ENCODE measurements at places on chromosomes 2 and 18. TPM values are rescaled to one million over a fixed set of nuclear protein-coding genes. Genes with fewer than 3 reads are reported as not detected.

DNA sequence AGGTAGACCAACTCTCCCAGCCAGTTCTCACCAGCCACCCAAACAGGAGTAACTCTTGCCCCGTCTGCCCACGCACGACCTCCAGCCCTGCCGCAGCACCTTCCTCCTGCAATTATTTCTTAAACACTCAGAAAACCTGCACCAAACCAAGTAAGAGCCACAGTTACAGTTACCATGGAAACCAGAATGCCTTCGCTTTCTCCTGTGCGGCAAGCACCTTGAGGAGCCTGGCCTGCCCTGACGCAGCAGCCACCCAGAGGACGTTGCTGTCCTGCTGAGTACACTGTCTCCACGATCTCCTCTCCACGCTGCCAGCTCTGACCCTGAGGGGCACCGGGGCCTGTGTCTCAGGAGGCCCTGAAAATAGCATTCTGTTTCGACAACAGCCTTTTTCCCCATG is 94.3 kb upstream of the SMIM21 start:
- DNase-seq, result no peak

- no peak for DNase-seq
Measured at GRCh38 chr18:22314420-22314819, 103.3 kb downstream of the CTAGE1 start.

DNA sequence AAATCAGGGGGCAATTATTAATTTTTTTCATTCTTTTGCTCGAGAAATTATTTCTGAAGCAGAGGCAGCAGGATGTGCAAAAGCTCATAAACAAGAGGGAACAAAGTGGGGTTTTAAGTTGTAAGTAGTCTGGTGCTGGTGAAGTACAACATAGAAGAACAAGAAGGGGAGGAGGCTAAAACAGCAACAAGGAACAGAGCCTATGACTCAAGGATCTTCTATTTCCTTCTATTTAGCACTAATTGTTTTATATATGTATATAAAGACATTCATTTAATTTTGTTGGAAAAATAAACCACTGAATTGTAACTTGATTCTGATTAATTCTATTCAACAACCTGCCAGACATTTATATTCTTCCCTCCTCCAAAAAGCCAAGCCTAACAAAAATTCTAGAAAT is 35.0 kb downstream of the YES1 start:
- no peak for DNase-seq

DNA sequence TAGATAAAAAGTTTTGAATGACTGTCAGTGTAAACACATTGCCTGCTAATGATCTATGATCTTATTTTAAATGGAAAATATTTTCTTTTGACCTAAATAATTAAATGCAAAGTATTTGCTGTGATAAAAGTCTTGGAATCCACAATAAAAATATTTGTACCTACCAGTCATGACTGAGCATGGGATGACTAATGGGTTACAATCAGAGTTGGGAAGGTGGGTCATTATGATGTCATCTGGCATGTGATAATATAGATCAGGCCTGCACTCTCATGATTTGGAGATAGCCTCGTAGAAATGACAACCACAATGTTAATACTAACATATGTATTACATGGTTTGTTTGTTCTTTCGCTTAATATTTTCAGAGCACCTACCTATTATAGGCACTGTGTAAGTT is 848.8 kb upstream of the KLHL29 start:
- no peak for DNase-seq

DNA sequence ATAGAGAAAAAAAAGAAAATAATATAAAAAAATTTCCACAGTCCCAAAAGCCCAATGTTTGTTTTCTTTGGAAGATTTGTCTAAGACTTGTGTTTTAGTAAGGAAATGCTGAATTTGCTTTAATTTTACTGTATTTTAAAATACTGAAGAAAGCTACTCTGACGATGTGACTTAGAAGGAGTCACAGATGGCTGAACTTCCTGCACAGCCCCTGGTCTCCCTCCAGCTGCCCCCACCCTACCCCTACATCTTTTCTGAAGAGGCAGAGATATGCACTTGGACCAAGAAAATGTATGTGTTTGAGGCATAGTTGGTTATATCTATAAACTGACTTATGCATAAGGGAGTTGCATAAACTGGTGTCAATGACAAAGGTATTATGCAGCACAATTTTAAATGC is 172.3 kb downstream of the CDH2 start:
- DNase-seq, result no peak

- no peak for DNase-seq
Measured at GRCh38 chr2:101771910-101772321, 74.4 kb downstream of the MAP4K4 start.

GRCh38 chr2:112626604-112627059 is 19.1 kb upstream of the SLC20A1 start:
- DNase-seq, result no peak

GRCh38 chr2:133972786-133973185 is 281.1 kb upstream of the MGAT5 start:
- no peak for DNase-seq

DNA sequence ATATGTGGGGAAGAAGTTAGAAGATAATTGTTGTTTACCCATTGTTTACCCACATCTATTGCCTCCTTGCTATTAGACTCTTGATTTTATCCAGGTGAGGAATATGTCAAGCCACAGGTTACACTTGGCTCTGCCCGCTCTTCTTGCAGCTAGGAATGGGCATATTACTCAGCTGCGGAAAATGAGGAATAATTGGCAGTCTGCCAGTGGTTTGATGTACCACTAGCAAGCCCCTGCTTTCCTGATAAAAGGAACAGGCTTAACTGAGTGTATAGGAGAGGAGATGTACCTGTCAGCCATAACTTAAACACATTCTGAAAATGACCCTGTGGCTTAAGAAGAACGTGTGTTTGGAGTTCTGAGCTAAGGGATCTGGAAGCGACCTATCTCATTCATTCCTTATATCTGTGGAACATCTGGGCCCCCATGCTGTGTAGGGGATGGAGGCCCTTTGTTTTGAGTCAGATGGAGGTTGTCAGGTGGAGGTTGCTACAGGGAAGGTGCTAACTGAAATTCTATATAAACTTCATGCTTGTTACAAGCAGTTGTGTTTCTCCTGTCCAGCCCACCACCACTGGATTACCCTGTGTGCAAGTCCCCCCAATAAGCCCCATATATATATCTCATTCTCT is 4.6 kb upstream of the FMNL2 start:
- DNase-seq, result no peak

DNA sequence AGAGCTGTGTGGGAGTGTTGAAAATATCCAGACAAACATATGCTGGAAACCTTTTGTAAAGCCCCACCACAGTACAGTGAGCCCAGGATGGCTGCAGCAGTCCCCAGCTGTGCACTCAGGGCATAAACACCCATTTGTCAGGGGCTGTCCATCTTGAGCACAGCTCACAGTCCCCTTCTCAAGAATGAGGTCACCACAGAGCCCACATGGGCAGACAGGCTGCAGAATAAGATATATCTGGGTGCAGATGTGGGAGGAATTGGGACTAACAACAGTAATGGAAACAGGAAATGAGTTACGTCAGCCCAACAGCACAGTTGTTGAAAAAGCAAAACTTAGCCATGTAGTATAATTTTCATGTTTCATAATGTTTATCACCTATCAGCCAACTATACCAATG is 219.6 kb downstream of the ETAA1 start:
- DNase-seq, result no peak

GRCh38 chr2:7013471-7014160 is 96.4 kb downstream of the RNF144A start:
- no peak for DNase-seq

DNA sequence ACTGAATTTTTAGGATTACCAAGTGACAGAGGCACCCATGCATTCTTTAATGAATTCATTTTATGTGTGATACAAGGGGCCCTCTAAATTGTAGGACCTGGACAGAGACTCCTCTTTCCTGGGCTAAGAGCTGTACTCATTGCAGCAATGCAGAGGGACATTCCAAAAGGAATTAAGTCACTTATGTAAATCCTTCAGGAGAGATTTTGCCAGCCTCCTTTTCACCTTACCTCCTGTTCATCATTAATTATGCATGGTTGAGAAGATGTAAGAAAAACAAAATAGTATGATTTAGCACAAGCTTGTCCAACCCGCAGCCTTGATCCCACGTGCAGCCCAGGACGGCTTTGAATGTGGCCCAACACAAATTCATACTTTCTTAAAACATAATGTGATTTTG is 84.5 kb upstream of the TANK start:
- no peak for DNase-seq

DNA sequence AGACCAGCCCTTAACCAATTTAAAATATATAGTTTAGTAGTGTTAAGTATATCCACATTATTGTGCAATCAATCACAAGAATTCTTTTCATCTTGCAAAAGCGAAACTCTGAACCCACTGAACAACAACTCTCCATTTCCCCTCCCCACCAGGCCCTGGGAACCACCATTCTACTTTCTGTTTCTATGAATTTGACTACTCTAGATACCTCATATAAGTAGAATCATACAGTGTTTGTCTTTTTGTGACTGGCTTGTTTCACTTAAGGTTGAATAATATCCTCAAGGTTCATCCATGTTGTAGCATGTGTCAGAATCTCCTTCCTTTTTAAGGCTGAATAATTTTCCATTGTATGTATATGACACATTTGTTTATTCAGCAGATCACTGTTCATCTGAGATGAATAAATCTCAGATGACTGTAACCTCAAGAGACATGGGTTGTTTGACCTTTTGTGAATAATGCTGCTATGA is 8.1 kb upstream of the SOS1 start:
- no peak for DNase-seq

- no peak for DNase-seq
Measured at GRCh38 chr2:196884368-196884767, 42.1 kb downstream of the PGAP1 start.

Gene XIRP2
- total RNA-seq, result not detected

Gene TTN
- total RNA-seq, result 2.4 TPM

Gene EFR3B
- 1.8 TPM for total RNA-seq

Data from lower leg skin (tissue), 4 donors.